Urinary bladder (tissue), 4 donors: ENCODE measurements at places on chromosomes 16 and 17.
A peak's percentile ranks its signal among the peaks of the same experiment; 100 is the strongest.

DNA sequence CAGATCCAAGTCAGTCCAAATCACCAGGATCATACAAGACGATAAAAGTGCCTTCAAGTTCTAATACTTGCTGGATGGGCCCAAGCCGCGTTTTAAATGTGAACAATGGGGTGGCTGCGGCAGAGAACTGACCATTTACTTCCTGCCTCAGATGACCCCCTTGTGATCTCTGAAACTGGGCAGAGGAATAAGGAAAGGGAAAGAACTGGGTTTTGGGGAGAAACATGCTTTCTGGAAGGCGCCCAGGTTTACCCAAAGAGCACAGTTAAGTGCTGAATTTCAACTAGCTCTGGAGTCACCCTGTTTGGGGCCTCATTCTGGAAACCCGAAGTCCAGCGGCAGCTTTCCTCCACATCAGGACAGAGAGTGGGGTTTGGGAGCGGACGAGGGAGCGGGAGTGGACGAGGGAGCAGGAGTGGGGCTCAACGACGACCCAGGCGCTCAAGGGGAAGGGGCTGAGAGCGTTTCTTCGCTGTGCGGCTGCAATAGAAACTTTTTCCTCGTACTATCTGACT is 1.6 kb downstream of the FAM20A start:
- no peak for DNase-seq

DNA sequence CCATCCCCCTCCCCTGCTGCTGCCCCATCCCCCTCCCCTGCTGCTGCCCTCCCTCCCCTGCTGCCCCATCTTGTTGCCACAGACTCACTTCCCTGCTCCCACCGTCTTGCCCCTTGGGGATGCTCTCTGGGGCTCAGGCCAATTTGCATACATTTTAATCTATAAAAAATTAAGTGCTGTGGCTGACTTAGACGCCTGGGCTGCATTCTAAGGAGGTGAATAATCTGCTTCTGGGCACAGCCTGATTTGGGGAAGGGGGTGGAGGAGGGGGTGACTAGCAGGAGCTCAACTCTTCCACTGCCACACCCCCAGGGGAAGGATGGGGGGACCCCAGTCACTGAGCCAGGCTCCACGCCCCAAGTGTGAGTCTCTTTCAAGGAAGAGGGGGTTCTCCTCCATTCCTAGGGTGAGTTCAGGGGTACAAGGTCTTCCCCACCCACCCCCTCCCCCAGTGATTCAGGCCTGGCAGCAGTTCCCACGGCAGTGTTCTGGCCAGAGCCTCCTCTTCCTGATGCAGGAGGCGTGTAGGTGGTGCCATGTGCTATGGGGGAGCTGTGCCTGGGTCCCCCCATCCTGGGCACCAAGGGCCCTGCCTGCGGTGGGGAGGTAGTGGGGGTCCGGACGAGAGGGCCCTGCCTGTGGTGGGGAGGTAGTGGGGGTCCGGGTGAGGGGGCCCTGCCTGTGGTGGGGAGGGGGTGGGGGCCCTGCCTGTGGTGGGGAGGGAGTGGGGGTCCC is 5.0 kb downstream of the DPH1 start:
- no peak for DNase-seq

GRCh38 chr17:67364847-67365737 is 1.3 kb downstream of the PSMD12 start:
- DNase-seq, result no peak

DNA sequence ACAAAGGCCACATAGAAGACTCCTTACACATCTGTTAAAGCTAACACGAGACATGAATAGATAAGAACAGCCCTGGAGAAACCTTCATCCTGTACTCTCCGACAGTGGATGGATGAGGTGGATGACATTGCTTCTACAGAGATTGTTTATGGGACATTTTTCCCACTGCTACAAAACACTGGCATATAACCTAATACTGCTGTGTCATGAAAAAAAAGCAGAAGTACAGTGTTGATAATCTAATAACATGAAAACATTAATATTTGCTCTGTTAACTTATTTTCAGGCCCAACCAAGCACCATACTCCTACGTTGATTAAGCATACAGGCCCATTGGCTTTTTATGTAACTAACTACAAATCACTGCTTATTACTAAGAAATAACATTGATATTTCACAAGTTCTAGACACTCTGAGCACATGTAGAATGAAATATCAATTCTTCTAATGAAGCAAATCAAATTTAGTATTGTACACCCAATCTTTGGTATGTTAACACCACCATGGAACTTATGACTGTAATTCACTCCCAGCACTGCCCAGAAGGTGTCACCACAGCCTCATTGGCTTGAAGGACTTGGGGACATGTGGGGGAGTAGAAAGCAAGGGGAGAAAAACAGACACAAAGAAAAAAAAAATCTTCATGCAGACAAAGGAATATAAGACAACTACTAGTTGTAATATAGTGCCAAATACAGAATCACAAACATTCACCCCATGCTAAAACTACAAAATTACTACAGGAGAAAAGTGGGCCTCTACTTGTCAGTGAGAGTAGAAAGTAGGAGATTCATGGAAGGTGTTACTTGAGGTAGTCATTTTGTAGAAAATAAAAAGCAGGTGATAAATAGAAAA is 330.0 kb upstream of the PMFBP1 start:
- peak; percentile 25 for DNase-seq

DNA sequence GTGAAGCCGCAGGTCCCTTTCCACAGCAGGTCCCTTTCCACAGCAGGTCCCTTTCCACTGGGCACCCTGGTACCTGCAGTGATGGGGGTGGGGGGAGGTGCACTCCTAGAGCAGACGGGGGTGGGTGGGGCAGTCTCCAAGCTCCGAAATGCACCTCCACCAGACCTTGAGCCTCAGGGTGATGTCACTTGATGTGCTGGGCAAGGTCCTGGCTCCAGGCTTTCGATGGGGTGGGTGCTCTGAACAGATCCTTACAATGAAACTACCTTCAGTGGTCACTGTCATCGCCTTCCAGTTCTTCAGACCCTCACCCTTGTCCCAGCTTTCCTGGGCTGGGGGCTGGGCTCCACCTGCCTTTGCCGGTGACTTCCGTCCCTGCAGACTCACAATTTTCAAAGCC is 1.5 kb upstream of the METRNL start:
- no peak for DNase-seq
